Astrocyte (in vitro differentiated cells and primary cell): ENCODE measurements at places on chromosomes 6 and 20.

DNA sequence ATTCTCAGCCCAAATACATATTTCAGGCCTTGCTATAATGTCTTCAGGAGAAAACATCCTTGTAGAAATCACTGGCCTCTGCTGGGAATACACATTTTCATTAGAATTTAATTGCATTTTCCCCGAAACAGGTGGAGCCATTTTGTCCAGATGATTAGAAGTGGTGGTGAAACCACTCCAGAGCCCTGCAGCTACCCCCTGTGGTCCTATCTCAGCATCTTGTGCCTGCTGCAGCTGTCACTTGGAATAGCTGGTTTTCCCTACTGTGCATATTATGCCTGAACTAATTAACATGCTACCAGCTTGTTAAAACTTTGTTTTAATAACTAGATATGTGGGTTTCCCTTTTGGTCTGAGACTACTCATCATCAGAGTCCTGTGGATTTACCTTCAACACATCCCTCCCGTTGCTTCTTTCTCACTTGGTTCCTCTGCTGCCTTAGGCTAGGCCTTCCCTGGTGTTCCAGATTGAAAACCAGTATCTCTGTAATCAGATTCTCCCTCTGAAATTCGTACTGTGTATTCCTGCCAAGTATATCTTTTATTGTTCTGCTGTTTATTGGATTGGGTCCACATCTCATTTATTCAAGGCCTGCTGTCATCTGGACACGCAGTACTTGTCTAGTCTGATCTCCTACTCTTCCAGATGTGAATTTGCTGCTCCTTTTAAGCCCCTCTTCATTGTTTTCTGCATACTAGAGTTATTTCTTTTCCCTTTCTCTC, 15.2 kb downstream of the DNAH8 start:
- no peaks in the 10 kb centered on the region for H3K36me3 ChIP-seq
- no peak for DNase-seq
- no peak overlapping the region for H3K27ac ChIP-seq
- H3K4me1 ChIP-seq: peaks cover 2% of the 10 kb centered on the region
- no peaks in the 10 kb centered on the region for H3K27me3 ChIP-seq

GRCh38 chr20:50303573-50304500, 113.2 kb downstream of the CEBPB start:
- DNase-seq: peak; percentile 78
- no peak overlapping the region for H3K4me3 ChIP-seq
- no peaks in the 10 kb centered on the region for H3K36me3 ChIP-seq
- no peaks in the 10 kb centered on the region for H3K27me3 ChIP-seq
- H3K27ac ChIP-seq: peak overlapping the region; percentile 60

- no peaks in the 10 kb centered on the region for H3K36me3 ChIP-seq
- H3K4me1 ChIP-seq: no peaks in the 10 kb centered on the region
- no peak overlapping the region for H3K27ac ChIP-seq
- DNase-seq: no peak
- H3K27me3 ChIP-seq: no peaks in the 10 kb centered on the region
These were observed 23.9 kb upstream of the C6orf141 start for GRCh38 chr6:49526598-49526997.

- no peaks in the 10 kb centered on the region for H3K27me3 ChIP-seq
- no peak overlapping the region for H3K27ac ChIP-seq
- DNase-seq: no peak
These were observed 243.5 kb downstream of the GMPR start for GRCh38 chr6:16481697-16482399.

- no peak for DNase-seq
- peaks cover 36% of the 10 kb centered on the region for H3K4me1 ChIP-seq
- H3K36me3 ChIP-seq: peaks cover 15% of the 10 kb centered on the region
- no peaks in the 10 kb centered on the region for H3K27me3 ChIP-seq
- no peak overlapping the region for H3K4me3 ChIP-seq
- peak overlapping the region; percentile 62 for H3K27ac ChIP-seq
These were observed 28.6 kb downstream of the PRPH2 start for GRCh38 chr6:42693725-42694323.

DNA sequence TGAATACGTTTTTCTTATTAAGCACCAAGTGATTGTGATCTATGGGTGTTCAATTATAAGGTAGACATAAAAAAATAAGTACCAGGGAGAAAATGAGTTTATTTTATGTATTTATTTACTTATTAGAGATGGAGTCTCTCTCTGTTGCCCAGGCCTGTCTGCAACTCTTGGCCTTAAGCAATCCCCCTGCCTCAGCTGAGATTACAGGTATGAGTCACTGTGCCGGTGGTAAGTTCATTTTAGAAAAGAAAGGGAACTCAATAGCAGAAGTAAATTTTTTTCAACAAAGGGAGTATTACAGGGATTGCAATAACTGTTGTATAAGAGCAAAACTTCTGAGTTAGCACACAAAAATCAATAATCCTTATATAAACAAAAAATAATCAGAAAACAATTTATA, 98.7 kb upstream of the FUT9 start:
- no peak overlapping the region for H3K27ac ChIP-seq
- DNase-seq: no peak
- H3K4me1 ChIP-seq: no peaks in the 10 kb centered on the region
- H3K36me3 ChIP-seq: no peaks in the 10 kb centered on the region
